SJCRH30 (cell line): ENCODE measurements at places on chromosomes 6 and 20.

GRCh38 chr20:40952136-40952535 is 76.5 kb upstream of the TOP1 start:
- DNase-seq, result no peak
- no peak overlapping the region for H3K27ac ChIP-seq
- no peaks in the 10 kb centered on the region for H3K36me3 ChIP-seq
- H3K4me3 ChIP-seq, result no peak overlapping the region

DNA sequence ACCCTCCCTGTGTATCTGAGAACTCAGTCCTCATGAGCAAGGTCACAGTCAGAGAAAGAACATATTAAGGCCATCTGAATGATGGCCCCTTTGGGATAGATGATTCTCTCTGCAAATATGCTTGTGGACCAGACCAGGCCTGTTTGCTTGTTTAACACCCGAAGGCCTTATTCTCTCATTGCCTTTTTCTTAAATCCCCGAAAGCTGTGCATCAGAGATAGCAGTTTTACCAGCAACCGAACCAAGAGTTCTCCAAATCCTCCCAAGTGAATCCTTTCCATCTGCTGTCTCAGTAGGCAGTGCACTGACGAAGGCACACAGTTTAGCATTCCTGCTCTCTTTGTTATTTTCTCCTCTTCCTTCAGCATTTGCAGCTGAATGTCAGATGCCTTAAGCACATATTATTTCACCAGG is 79.8 kb downstream of the TRMT6 start:
- no peaks in the 10 kb centered on the region for H3K27me3 ChIP-seq
- H3K4me1 ChIP-seq, result 0 out of 2 replicates have a peak, but pooled peaks cover 3% of the 10 kb centered on the region
- no peaks in the 10 kb centered on the region for H3K36me3 ChIP-seq
- no peak for DNase-seq

GRCh38 chr6:113018351-113019151 is 671.4 kb downstream of the RFPL4B start:
- H3K36me3 ChIP-seq, result no peaks in the 10 kb centered on the region
- H3K4me3 ChIP-seq, result no peak overlapping the region
- no peaks in the 10 kb centered on the region for H3K27me3 ChIP-seq
- H3K27ac ChIP-seq, result no peak overlapping the region
- DNase-seq, result no peak

DNA sequence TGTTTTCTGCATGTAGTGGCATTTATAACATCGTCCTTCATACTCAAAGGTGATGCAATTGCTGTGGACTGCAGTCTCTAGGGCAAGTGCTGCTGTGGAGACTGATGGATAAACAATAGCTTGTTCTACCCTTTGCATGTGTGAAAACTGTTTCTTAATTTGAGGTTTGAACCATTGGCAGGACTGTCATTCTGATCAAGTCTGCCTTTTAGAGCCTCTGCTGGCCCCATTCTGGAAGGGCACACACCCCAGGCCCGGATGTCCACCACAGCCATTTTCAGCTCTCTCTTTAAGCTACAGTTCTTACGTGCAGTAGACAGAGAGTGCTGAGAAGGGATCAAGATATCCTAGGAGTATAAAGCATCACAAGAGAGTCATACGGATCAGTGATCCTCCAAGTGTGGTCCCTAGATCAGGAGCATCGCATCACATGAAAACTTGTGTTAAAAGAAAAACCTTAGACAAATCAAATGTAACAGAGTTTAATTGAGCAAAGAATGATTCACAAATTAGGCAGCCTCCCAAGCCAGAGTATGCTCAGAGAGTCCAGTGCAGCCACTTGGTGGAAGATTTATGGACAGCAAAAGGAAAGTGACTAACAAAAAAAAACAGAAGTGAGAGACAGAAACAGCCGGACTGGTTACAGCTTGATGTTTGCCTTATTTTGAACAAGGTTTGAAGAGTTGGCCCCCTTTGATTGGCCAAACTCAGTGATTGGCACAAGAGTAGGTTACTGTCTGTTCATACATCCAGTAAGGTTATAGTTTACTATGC is 52.0 kb downstream of the FRK start:
- H3K36me3 ChIP-seq, result no peaks in the 10 kb centered on the region
- no peaks in the 10 kb centered on the region for H3K27me3 ChIP-seq
- H3K4me1 ChIP-seq, result peaks cover 20% of the 10 kb centered on the region
- DNase-seq, result peak; percentile 70
- peak overlapping the region; percentile 94 for H3K27ac ChIP-seq
- H3K4me3 ChIP-seq, result peak overlapping the region; percentile 46

- no peak overlapping the region for H3K4me3 ChIP-seq
- H3K27ac ChIP-seq, result no peak overlapping the region
- DNase-seq, result peak; percentile 13
These were observed 177.5 kb upstream of the MMS22L start for GRCh38 chr6:97460394-97461080.

- H3K27me3 ChIP-seq, result no peaks in the 10 kb centered on the region
- H3K4me3 ChIP-seq, result no peak overlapping the region
- DNase-seq, result no peak
- no peaks in the 10 kb centered on the region; the same call in 1 of the 2 replicates for H3K4me1 ChIP-seq
- H3K36me3 ChIP-seq, result no peaks in the 10 kb centered on the region
These were observed 279.5 kb downstream of the CLIC5 start for GRCh38 chr6:45736134-45736533.

- peak; percentile 68 for DNase-seq
- no peak overlapping the region for H3K4me3 ChIP-seq
- peaks cover 20% of the 10 kb centered on the region for H3K4me1 ChIP-seq
- no peaks in the 10 kb centered on the region for H3K36me3 ChIP-seq
- H3K27ac ChIP-seq, result peak overlapping the region; percentile 77
These were observed 26.7 kb upstream of the IRF4 start for GRCh38 chr6:364609-365540.
